ENCODE measurements at places on chromosomes 3 and 15. TPM values are rescaled to one million over a fixed set of nuclear protein-coding genes. Genes with fewer than 3 reads are reported as not detected.
A peak's percentile ranks its signal among the peaks of the same experiment; 100 is the strongest.

DNA sequence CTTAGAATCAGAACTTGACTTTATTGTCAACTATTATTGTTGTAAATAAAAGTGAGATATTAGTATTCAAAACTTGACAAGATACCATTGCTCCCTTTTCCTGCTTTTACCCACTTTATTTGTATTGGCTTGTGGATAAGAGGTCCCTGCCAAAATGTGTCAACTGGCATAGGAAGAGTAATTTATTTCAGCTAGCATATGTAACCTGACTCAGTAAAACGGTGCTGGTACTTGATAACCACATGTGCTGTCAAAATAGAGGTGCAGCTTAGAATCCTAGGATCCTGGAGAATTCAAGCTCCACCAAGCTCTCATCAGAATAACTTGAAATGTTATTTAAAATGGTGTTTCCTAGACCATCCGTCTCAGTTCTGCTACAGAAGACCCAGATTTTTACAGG is 90.2 kb upstream of the TGFBR2 start:
- DNase-seq: no peak

GRCh38 chr3:154759966-154760365 is 320.2 kb upstream of the MME start:
- DNase-seq: no peak

- DNase-seq: no peak
These were observed 666 bp downstream of the MAPKBP1 start for GRCh38 chr15:41774882-41775417.

DNA sequence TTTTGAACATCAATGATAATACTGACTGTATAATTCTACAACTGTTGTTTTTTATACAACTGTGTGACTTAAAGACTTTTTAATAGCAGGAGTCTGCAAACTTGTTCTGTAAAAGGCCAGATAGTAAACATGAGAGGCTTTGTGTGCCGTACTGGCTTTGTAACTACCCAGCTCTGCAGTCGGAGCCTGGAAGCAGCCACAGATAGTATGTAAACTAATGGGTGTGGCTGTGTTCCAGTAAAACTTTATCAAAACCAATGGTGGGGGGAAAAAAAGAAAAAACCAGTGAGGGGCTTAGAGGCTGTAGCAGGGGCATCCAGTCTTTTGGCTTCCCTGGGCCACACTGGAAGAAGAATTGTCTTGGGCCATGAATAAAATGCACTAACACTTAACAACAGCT is 11.9 kb downstream of the ASB7 start:
- no peak for DNase-seq

GRCh38 chr15:47194718-47195117 is 522.6 kb upstream of the SEMA6D start:
- DNase-seq: no peak

DNA sequence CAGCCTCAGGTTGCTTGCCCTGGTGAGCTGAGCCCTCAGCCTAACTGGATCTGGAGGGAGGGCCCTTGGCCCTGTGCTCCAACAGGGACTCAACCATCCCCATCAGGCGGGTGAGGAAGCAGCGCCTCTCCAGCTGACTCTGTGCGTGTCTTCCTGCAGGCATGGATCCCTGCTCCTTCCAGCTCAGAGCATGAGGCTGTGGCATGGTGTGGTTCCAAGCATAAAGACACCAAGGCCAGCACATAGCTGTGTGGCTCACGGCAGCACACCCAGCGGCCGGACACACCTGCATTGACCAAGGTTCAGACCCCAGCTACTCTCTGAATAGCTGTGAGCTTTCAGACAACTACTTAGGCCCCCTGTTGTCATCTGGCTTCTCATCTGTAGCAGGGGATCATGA is 131.0 kb upstream of the PLXNA1 start:
- DNase-seq: no peak

Gene KIF9
- 6.5 TPM for total RNA-seq

DNA sequence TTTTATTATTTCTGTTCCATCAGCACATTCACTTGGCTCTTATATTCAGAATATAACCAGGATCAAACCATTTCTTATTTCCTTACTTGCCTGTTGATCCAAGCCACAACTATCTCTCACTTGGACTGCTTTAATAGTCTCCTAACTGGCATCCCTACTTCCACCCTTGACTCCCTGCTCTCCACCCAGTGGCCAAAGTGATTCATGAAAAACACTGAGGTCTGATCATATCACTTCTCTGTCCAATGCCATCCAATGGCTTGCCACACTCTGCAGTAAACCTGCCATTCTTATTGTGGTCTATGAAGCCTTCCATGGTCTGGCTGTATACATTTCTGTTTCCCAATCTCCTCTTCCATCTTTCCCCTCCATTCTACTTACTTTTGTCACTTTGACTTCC is 576.1 kb downstream of the PDCD6IP start:
- no peak for DNase-seq

- peak; percentile 80 for DNase-seq
These were observed 4.4 kb upstream of the IQSEC1 start for GRCh38 chr3:13077431-13078162.

GRCh38 chr3:182913889-182914288 is 66.4 kb downstream of the DCUN1D1 start:
- no peak for DNase-seq

GRCh38 chr3:49132437-49133225 is at the start of gene LAMB2:
TSS of gene LAMB2 (minus strand) at chr3:49133050. CDS start at chr3:49132867, 183 bp downstream.
- peak; percentile 93 for DNase-seq

DNA sequence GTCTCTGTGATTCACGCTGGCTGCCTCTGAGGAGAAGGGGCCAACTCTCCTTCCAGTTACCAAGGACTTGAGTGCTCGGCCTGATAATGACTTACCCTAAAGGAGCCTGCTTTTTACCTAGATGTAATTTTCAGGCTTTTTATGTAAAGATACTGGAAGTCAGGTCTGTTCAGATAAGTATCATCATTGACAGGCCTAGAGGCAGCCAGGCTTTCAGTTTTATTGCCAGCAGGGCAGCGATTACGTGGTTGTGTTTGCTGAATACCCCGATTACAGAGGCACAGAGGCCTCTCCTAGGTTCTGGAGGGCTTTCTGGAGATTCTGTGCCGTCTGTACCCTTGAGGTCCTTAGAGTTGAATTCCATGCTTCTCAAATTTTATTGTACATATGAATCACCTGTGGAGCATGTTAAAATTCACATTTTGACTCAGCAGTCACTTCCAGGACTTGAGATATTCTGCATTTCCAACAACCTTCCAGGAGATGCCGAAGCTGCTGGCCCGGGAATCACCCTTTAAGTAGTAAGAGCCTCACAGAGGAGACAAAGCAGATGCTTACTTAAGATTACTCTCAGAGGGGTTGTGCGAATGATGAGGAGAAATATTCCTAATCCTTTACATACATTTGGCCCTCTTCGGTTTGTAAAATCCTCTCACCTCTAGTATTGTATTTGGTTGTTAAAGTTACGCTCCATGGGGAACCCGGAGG is 160.1 kb upstream of the BHLHE40 start:
- no peak for DNase-seq

Gene ISG20
- 12.4 TPM for total RNA-seq

Gene GBE1
- 103 TPM for total RNA-seq

GRCh38 chr3:122946185-122946584 is 81.4 kb downstream of the SEMA5B start:
- DNase-seq: no peak

GRCh38 chr15:72728821-72729220 is 42.8 kb downstream of the BBS4 start:
- DNase-seq: no peak

Gene ADCY5
- 72.7 TPM for total RNA-seq

Gene GXYLT2
- total RNA-seq: 46.4 TPM

DNA sequence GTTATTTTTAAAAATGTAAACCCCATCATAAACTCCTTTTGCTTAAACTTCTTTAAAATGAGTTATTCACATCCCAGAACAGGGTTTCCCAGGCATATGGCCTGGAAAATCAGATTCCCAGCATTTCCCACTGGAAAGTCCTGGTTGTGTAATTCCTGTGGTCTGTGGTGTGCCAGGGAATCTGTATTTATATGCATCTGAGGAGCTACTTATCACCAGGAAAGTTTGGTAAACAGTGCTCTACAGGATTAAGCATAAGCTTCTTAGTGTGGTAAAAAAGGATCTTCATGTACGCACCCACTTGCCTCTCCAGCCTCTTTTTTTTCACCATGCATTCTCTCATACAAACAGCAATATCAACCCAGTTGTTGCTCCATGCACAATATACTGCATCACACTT is 28.2 kb downstream of the MEIS2 start:
- DNase-seq: no peak

Gene NPRL2
- 21.4 TPM for total RNA-seq

GRCh38 chr15:82124331-82125263 is 78.8 kb upstream of the MEX3B start:
- DNase-seq: no peak

DNA sequence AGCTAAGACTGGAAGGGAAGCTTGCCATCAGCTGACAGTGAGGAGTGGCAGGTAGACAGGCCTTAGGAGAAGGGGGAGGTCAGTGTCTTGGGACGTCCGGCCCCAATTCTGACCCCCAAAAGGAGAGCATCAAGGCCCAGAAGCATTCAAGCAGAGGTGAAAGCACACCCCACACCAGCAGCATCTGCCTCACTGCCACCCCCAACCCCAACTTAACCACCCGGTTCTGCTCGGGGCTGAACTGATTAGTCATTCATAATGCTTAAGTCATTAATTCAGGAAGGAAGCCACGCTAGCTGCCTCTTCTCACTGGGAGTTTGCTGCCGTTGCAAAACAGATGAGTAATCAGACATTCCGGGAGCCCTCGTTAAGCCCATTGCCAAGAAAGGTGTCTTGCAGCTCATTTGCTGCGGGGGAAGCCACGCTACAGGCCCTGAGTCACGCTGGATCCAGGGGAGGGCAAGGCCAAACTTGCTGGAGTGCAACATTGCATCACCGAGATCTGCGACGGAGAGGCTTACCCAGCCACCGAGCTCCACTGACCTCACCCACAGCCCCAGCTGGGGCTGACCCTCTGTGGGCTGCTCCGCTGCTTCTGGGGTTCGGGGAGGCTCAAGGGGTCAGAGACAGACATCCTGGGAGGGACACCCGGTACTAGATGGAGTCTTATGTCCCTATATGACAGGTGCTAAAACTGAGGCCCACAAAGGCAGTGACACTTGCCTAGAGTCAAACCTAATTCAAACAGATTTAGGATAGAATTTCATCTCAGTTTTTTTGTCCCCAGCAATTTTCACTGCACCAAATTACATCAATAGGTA is 46.4 kb upstream of the HES1 start:
- peak; percentile 80 for DNase-seq

Gene GPR171
- total RNA-seq: 1.2 TPM

Gene CCR9
- total RNA-seq: not detected

DNA sequence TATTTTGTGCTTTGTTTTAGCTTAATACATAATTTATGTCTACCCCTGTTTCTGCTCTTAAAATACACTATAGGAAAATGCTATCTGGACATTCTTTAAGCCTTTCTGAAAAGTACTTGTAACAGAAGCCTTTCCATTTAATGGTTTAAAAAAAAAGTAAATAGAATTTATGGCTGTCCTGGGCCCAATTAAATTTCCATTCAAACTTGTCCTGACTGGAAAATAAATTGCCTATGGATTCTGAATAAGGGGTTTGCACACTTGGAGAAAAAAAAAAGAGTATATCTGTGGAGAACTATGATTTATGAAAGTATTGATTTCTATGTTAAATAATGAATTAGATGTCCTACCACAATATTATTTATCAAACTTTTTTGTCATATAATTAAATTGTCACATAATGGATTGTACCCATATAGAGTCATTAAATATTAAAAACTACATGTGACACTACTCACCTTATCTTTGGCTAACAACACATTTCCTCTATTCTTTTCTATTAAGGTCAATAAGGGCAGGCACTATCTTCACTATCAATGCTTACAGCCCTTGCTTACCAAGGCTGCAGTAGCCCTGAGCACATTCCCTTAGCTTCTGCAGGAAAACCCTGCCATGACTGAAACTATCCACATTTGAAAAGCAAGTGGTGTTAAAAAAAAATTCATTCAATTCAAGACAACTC is 396.1 kb upstream of the ROBO2 start:
- DNase-seq: no peak

DNA sequence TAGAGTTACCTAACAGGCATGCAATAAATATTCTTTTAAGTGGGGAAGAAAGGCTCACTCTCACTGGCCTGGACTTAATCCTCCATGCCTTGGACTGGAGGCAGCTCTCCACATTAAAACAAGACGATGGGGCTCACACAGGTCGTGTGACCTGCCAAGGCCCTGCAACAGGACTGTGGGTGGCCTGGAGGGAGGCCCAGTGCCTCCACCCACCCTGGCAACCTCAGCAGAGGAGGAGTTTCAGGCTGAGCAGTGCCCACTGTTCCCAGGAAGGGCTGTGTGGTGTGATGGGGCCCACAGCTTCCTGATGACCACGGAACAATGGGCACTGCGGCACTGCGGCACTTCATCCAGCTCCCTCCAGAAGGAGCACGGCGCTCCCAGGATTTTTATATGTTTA is 5.5 kb downstream of the UROC1 start:
- peak; percentile 13 for DNase-seq

Gene RARRES1
- 323 TPM for total RNA-seq

DNA sequence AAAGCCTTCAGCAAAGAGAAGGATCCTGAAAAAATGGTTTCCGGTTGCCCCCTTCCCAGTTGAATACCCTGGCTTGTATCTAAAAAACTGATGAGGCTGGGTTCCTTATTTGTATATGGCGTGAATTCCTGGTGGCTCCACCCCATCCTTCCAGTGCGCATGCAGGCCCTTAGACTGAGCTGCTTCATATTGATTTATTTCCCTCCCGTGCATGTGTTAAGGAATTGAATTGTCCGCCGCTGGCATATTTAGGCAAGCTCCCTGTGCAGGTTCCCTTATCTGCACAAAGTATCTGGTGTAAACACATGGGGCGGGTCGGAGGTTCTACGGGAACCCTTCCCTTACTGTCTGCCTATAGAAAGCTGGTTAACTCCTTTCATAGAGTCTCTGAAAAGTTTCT is 362.4 kb downstream of the FEZF2 start:
- no peak for DNase-seq

All from aorta (tissue), 5 donors.